Stimulated activated CD4-positive, alpha-beta T cell treated with anti-CD3 and anti-CD28 coated beads, Interleukin-12 subunit alpha, Interleukin-12 subunit beta, amount 100 ng/mL, for 4 hours (primary cell): ENCODE measurements at places on chromosomes 1 and 21.

DNA sequence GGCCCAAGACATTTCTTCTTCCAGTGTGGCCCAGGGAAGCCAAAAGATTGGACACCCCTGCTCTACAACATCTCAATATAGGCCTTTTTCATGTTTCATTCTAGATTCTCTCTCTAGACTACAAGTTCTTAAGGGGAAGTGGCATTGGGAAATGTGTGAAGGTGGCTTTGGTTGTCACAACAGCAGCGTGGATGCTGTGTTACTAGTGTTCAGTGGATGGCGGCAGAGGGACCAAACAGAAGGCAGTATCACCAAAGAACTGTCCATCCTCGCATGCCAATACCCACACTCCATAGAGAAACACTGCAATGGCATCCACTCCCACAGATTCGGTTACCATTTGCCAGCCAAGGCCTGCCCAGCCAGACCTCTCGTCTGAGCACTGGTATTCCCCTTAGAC lies 24.3 kb upstream of the IFNAR2 start:
- DNase-seq = no peak

DNA sequence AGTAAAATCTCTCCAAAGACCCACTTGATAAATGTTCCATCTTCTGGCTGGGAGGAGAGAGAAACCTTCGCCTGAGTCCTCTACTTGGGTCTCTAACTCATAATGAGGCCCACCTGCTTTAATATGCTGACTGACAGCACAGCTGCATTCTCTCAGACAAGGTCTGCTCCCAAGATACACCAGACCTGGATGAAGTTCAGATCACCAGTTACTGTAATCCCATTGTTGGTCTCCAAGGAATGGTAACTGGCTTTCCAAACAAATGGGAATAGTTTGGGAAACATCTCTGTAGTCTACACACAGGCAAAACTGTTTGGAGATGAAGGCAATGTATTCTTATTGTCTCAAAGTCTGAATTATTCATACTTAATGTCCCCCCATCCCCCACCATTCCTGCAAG lies 27.9 kb upstream of the COL24A1 start:
- DNase-seq = no peak

DNA sequence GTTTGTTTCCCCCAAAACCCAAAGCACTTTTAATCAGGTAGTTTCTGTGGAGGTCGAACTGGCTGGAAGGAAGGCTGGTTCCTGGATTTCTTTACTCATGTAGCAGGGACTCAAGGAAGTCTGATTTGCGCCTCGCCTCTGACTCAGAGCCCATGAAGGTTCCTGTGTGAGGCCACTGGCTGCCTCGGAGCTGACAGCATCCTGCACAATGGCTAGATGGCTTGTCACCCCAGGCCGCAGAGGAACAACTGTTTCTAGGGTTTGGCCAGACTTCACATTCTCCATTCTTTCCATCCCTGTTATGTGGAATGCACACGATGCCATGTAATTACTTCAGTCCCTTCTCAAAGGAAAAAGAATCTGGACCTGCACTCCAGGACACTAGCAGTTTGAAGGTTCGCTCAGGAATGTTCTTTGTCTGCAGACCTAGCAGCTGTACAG lies 39.1 kb upstream of the PRSS38 start:
- DNase-seq = no peak

- no peak for DNase-seq
These were observed 45.9 kb downstream of the ARHGEF16 start for GRCh38 chr1:3500265-3500835.

- no peak for DNase-seq
These were observed 10.4 kb downstream of the BARHL2 start for GRCh38 chr1:90706437-90707362.

- no peak for DNase-seq
These were observed 652 bp downstream of the ARL8A start for GRCh38 chr1:202143768-202144401.

- DNase-seq = no peak
These were observed 106.5 kb downstream of the PLPP3 start for GRCh38 chr1:56472860-56473259.

GRCh38 chr1:214312530-214313051 lies 31.6 kb downstream of the SMYD2 start:
- DNase-seq = no peak

GRCh38 chr21:31688603-31689368 lies 29.3 kb downstream of the SOD1 start:
- DNase-seq = no peak

DNA sequence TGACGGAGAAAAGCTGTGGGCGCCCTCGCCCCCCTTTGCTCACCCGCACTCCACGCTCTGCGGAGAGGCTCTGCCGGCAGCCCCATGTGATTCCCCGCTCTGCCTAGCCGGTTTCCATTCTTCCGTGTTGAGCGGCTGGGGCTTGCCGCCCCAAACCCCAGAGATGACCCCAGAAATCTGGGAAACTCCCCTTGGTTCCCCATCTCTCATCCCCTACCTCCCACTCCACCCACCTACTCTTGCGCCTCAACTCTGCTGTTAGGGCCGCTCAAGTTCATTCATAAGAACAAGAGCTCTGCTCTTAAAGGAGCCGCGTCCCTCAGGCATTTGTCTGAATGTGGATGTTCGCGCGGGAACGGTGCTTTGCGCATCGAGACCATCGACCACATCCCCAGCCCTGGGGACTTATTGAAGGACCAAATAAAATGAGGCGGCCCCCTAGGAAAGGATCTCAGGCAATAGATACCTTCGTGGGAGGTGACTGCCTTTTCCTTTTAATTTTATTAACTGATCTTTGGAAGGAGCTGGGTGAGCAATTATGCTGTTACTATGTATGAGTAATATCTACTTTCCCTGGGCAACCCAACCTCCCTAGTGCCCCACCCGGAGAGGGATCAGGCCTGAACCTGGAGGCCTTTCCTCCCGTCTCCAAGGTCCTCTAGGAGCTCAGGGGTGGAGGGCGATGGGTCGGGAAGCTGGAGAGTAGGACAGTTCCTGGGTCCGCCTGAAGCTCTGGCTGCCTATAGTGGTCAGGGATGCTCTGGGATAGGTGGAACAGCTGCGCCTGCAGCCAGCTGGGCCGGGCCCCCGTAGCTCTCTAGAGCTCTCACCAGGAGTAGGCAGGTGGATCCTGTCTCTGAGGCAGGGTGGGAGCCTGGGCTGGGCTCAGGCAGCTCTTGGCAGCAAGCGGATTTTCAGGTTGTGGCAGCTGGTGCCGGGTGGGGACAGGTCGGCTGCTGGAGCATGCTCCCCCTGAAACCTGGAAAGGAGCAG lies 898 bp downstream of the MFSD2A start:
- DNase-seq = peak; percentile 51

DNA sequence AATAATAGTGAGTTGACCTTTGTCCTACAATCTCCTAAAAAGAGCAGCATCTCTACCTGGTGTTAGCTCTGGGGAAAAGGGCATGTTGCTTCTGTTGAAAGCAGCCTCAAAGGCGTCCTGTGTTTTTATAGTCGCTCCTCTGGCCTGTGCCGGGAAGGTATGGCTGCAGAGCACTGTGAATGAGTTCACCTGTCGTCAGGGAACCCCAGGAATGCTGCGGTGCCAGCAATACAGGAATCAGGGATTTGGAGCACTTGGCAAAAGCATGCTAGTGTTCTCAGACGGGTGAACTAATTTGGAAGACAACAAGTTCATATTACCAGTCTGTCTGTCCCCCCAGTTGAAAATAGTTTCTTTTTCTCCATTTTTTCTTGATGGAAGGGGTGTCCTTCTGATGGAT lies 60.3 kb upstream of the PGD start:
- no peak for DNase-seq

GRCh38 chr1:156616463-156616862 lies 2.8 kb upstream of the HAPLN2 start:
- DNase-seq = no peak

DNA sequence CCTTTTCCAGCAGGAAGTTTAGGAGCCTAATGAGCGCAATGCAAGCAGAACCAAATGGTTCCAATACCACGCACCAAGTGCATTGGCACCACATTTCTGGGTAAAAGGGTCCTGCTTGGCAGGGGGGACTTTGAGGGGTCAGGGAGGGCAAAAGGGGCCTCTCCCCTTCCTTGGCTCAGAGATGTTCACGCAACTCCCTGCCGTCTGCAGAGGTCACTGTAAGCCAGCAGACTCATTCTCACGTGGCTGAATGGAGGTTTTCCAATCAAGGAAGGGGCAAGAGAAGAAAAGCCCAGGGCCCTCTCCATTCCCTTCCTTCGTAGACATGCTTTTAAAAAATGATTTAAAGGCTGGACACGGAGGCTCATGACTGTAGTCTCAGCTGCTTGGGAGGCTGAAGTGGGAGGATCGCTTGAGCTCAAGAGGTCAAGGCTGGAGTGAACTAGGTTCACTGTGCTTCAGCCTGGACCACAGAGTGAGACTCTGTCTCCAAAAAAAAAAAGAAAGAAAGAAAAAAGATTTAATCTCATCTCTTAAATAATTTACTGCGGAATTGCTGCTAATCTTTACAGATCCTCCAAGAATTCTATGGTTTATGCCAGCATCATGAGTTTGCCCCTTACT lies 80.3 kb downstream of the RUNX3 start:
- DNase-seq = no peak

DNA sequence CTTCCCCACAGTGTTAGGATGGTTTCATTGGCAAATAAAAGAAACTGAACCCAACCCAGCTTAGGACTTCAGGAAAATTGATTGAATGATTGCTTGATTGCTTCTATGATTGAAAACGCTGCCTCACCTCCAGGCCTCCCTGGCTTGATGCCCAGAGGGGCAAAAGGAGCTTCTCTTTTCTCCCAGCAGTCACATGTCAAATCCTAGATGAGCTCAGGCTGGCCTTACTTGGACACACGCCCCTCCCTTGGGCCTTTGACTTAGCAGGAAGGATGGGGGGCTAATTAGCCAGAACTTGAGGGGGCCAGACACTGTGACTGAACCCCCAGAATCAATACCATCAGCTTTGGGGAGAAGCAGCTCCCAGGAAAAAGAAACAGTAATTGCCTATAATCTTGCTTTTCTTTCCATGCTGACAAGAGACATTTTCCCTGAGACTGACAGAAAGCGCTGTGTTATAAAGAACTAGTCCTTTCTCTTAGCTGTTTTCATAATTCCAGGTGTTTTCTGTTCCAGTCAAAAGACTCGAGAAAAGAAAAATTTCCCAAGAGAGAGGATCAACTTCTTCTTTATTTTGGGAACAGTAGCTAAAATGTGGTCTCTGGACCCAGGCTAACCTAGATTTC lies 50.8 kb upstream of the ATP5PO start:
- no peak for DNase-seq

DNA sequence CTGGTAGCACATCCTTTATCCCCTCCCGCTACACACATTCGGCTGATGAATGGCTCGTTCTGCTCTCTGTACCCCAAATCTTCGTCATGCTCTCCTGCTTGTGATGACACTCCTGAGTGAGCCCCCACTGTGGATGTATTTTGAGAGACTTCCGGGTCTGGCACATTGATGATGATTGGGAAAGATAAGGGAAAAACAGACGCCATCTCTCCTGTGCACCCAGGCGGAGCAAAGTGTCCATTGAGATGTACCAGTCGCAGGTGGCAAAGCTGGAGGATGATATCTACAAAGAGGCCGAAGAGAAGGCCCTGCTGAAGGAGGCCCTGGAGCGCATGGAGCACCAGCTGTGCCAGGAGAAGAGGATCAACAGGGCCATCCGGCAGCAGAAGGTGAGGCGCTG lies 27.9 kb upstream of the EFHD2 start:
- no peak for DNase-seq

GRCh38 chr1:25568090-25568833 lies 24.9 kb downstream of the LDLRAP1 start:
- no peak for DNase-seq

DNA sequence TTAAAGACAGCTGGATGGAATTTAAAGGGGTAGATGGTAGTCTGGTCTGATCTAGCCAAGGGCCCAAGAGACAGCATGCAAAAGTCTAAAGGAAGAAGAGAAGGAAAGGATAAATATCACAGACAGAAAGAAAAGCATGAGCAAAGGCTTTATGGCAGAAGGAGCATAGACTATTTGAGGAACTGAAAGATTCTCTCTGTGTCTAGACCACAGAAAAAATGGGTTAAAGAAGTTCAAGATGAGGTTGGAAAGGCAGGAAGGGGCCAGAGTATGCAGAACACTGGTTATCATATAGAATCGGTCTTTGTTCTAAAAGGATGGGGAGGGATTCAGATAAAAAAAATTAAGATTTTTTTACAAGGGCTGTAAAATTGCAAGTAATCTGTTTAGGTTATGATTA lies 136.8 kb upstream of the SGIP1 start:
- no peak for DNase-seq

- no peak for DNase-seq
These were observed 47.2 kb downstream of the SYCP1 start for GRCh38 chr1:114901814-114902213.

GRCh38 chr1:183953031-183953430 lies 84.5 kb downstream of the COLGALT2 start:
- DNase-seq = no peak

DNA sequence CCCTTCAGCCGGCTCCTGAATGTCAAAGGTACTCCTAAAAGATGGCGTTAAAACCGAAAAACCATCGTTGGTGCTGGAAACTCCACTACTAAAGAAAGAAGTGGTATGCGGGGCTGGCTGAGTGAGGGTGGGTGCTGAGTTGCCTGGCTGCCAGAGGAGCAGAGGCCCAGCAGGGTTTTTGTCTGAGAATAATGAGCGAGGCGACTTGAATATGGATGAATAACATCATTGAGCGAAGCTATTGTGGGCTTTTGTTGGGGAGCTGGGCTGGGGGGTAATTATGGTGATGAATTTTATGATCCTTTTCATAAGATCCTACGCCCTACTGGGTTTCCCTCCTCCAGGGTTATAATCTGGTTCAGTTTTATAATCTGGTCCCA lies 2.0 kb downstream of the PDPN start:
- DNase-seq = no peak

DNA sequence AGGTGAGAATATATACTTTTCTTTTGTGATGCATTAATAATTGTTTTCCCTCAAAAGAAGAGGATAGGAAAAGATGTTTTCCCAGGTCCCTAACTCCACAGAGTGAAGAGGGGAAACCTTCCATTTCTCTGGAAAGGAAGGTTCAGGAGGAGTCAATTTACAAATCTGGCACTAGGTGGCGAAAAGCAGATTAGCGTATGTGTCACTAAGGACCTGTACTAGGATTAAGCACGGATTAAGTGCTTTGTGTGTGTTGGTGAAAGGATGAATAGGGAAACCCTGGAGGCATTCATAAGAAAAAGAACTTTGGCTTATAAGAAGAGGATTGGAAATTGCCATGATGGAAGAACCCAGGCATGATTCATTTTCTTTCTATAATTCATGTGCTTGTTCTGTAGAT lies 410.1 kb upstream of the PLXNA2 start:
- no peak for DNase-seq

- no peak for DNase-seq
These were observed 3.0 kb downstream of the DMRTB1 start for GRCh38 chr1:53462193-53462592.
